ENCODE measurements at places on chromosomes 3 and 15. TPM values are rescaled to one million over a fixed set of nuclear protein-coding genes. Genes with fewer than 3 reads are reported as not detected.

DNA sequence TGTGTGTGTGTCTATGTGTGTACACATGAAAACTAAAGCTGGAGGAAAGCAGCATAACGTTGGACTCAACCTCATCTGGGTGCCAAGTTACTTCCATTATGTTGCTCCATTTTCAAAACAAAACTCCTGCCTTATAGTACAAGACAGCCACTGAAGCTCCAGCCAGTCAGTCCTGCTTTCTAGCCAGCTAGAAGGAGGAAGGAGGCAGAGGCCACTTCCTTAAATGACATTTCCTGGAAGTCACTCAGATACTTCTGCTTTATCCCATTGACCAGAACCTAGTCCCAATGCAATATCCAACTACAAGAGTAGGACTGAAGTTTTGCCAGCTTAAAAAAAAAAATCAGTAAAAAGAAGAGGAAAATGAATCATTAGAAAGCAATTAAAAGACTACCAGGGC is 31.7 kb downstream of the CADPS start:
- no peak for DNase-seq

DNA sequence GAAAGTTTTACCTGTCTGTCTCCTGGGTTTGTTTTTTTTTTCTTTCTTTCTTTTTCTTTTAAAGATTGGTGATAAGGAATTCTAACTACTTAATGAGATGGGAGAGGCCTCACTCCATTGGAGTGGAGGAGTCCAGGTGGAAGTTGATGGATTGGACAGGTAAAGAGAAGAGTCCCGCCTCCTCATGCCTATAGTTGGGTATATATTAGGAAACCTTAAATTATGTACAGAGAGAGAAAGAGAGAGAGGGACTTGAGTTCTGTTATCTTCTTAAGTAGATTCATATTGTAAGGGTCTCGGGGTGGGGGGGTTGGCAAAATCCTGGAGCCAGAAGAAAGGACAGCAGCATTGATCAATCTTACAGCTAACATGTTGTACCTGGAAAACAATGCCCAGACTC is 158.2 kb downstream of the TP63 start:
- DNase-seq, result no peak

The POTEB3 gene
- not detected for total RNA-seq

GRCh38 chr3:193830791-193831191 is 237.8 kb downstream of the OPA1 start:
- DNase-seq, result no peak

- no peak for DNase-seq
These were observed 1.1 kb upstream of the GYG1 start for GRCh38 chr3:148990236-148990635.

The CPNE9 gene
- not detected for total RNA-seq

The MESP1 gene
- total RNA-seq, result not detected

The ILDR1 gene
- 0.07 TPM for total RNA-seq

The TCTA gene
- 5.2 TPM for total RNA-seq

GRCh38 chr3:192336286-192336685 is 391.1 kb downstream of the FGF12 start:
- no peak for DNase-seq

The PTH1R gene
- total RNA-seq, result not detected

The ANKRD63 gene
- not detected for total RNA-seq

The RAB7A gene
- 51.2 TPM for total RNA-seq

- DNase-seq, result no peak
These were observed 54.8 kb upstream of the ADPGK start for GRCh38 chr15:72838311-72838731.

- no peak for DNase-seq
These were observed 129.5 kb downstream of the TFDP2 start for GRCh38 chr3:142019794-142020320.

The MAP1A gene
- total RNA-seq, result 4.0 TPM

The PRKCI gene
- total RNA-seq, result 67.4 TPM

- DNase-seq, result no peak
These were observed 14.0 kb downstream of the PLA1A start for GRCh38 chr3:119611664-119612063.

DNA sequence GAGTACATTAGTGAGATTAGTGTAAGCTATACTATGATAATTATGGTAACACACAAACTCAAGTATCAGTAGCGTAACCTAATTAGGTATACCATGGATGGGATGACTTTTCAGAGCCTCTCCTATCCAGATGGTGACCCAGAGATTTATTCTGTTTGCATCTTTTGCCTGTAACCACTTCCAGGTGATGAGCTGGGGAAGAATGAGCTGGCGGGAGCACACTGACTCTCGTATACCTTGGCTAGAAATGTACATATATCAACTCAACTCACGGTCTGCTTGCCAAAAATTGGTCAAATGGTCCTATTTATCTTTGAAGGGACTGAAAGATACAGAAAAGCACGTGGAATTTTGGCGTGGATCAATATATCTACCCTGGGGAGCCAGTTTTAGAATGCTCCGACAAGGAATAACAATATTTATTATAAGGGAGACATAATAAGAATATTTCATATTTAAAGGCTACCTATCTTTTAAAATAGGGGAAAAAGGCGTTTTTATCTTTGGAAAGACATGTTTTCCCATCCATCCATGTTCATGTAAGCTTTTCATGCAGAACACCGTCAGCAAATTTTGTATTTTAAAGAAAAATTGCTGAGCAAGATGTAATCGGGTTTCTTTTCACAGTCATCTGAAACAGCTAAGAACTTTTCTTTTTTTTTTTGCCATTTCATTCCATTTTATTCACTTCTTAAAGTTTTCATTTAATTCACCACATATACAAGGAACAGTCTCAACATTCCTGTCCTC is 502.6 kb upstream of the CBLB start:
- DNase-seq, result no peak
